ENCODE measurements at places on chromosomes 16 and 17. TPM values are rescaled to one million over a fixed set of nuclear protein-coding genes. Genes with fewer than 3 reads are reported as not detected.

The HEATR3 gene
- 38.7 TPM for total RNA-seq

The ZNF213 gene
- total RNA-seq = 4.8 TPM

The CPHXL2 gene
- not detected for total RNA-seq

The SUZ12 gene
- total RNA-seq = 24.3 TPM

The AIPL1 gene
- not detected for total RNA-seq

The KLHDC4 gene
- 34.0 TPM for total RNA-seq

The YBX2 gene
- 0.07 TPM for total RNA-seq

The NUP93 gene
- 111 TPM for total RNA-seq

The PRSS33 gene
- not detected for total RNA-seq

Data from pulmonary artery endothelial cell (primary cell).